Type B pancreatic cell (in vitro differentiated cells): ENCODE measurements at places on chromosomes 12 and 14.

DNA sequence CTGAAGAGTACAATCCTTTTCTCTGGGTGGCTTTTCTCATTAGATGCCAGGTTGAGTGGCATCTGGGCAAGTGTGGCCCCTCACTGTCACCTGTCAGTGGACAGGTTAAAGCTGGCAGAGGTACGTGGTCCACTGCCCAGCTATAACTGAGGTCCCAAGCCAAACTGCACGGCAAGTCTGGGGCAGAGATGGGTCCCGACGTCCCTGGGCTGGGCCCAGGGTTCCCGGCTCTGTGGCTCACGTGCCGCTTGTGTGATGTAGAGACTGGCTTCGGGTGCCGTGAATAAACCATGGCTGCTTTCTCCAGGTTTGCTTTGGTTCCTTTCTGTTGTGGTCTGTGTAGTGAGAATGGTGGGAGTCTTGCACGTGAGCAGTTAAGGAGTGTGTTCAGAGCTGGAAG lies 77.7 kb downstream of the WDR20 start:
- DNase-seq = no peak

DNA sequence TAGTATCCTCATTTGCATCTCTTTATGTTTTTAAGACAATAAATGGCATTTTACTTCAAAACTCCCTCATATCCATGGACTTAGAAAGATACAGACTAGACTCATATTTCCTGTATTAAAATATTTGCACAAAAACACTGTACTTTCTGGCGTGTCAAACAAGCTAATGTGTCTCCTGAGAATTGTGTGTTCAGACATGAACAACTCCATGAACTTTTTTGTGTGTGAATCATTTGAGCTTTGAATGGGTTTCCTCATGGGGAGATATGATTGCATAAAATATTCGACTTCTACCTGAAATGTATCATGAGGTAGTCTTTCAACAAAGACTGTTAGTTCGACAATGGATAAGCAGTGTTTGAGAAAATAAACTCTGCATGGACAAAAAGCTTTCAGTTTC lies 58.8 kb downstream of the TMEM30B start:
- no peak for DNase-seq

DNA sequence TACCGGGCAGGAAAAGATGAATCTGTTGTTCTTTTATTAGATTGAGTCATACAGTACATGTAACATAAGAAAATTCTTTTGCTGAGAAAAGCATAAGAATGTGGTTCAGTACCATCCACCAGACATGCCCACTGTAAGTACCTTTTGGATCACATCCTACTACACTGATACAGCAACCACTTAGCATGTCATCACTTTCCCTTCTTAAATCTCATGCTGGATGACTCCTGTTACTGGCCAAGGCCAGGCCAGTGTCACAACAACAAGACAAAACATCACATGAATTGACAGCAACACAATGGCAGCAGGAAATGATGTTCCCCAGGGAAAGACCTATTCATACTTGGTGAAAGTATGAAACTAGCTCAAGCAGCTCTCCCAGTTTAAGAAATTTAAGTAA lies 46.4 kb downstream of the STXBP6 start:
- DNase-seq = no peak

- DNase-seq = no peak
These were observed 364.9 kb upstream of the FLRT2 start for GRCh38 chr14:85165094-85165493.

GRCh38 chr12:53044052-53044581 lies 5.7 kb upstream of the TNS2 start:
- no peak for DNase-seq

DNA sequence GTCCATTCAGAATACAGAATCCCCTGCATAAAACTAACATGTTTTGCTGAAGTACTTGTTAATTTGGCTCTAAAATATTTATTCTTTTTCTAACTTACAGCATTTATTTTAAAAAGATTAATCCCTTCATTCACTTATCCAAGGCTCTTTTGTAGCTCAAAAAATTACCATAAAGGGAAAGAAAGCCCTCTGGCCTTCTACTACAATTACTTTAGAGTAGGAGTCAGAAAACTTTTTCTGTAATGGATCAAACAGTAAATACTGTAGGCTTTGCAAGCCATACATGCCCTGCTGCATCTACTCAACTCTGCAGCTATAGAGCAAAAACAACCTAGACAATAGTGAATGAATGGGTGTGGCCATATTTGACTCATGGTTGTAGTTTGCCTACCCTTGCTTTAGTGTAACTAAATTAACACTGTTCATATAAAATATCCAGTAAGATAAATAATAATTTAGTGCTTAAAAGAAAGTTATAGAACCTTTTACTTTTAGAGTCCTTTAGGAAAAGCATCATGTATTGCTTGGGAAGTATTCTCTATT lies 74.2 kb upstream of the ZFP36L1 start:
- no peak for DNase-seq

GRCh38 chr12:43309959-43310358 lies 242.0 kb downstream of the ADAMTS20 start:
- DNase-seq = no peak

DNA sequence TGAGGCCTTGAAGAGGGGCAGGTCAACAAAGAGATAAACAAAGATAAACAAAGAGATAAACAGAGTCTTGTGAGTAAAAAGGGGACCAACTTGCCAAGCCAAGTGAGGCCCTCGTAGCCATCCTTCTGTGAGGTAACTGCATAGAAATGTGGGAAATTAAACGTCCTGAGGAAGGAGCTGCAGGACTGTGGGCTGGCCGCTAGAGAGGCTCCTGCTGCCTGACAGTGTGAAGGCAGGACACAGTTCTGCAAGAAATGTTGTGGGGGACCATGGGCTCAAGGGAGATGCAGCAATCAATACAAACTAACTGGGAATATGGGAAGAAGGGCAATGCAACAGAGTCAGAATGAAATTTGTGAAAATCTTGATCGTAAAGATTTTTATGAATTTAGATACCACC lies 91.9 kb downstream of the SLC8A3 start:
- no peak for DNase-seq
